ENCODE measurements at places on chromosomes 4 and X.
A peak's percentile ranks its signal among the peaks of the same experiment; 100 is the strongest.

GRCh38 chrX:15356444-15356843 is 21.1 kb upstream of the PIGA start:
- DNase-seq, result no peak

DNA sequence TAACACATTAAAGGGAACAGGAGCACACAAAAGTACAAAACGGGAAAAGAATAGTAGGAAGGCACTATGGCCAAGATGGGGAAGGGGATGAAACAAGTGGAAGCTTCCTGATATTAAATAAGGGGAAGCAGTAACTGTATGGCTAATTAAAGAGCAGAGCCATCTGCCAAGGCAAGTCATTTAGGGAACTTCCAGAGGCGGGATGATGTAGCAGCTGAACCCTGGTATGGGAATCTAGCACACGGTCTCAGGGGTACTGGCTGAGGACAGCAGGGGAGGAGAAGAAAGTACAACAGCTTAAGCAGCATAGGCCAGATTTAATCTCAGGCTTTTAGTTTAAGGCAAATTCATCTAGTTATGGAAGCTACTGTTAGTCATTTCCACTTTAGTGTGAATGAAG is 59.1 kb downstream of the IGFBP7 start:
- DNase-seq, result no peak

DNA sequence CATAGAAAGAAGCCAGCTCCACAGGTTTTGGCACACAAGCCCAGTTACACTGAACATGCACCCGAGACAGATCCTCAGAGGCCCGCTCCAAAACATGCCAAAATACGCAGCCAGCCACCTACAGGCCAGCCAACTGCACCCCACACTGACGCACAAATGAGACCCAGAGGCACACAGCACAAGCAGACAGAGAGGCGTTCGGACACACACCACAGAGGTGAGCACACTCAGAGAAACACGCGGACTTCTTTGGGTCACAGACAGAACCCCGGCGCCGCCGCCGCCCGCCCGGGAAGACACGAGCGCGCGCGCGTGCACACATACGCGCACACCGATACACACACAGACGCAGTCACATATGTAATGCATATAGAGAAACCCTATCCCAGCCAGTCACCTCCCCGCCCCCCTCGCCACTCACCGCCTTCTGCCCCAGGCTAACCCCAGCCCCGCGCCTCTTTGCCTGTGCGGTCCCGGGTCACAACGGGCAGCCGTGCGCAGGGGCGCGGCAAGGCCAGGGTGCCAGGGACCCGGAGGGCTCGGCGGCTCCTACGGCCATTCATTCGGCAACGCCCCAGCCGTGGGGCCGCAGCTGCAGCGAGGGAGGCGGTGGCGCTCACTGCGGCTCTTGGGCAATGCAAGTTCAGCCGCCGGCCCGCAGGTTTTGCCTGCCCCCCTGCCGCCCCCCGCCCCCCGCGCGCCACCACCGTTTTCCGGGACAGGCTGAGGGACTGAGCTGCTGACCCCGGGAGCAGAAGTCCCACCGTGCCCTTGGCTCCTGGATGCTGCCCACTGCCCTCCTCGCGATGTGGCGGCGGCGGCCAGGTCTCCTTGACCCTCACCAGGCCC is 553 bp downstream of the SEPTIN6 start:
- peak; percentile 71 for DNase-seq

DNA sequence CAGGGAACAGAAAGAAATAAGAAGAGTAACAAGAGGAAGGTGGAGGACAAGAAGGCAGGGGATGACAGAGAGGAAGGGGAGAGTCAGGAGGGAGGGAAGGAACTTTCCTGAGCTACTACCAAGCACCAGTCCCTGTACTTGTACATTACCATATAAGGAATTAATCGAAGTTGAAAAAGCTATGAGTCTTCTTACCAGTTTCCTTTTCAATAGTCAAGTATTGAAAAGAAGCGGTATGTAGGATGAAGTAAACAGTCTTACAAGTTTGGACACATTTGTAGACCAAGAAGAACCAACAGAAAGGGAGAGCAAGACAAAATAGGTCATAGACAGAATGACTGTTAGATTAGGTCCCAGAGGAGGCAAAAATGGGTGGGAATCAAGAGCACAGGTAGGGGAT is 629.7 kb upstream of the DIPK2B start:
- no peak for DNase-seq

- no peak for DNase-seq
Measured at GRCh38 chrX:21870494-21870893, 14.7 kb downstream of the YY2 start.

GRCh38 chr4:48636911-48637310 is 143.2 kb downstream of the FRYL start:
- DNase-seq, result no peak

DNA sequence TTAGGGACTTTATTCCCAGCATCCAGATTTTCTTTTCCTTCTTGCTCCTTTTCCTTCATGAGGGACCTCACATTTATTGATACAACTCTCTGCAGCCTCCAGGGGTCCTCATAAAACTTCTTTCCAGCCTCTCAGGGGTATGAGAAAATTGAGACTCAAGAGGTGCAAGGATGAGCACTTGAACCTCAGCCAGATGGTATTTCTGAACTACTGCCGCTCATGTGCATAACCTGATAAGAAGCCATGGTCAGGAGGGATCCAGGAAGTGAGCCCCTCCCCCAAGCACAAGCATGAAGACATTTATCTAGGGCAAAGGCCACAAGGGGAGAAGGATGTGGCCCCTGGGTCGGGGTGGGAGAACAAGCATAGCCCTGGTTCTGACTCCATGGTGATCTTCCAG is 73.3 kb downstream of the TSPAN7 start:
- DNase-seq, result no peak

GRCh38 chrX:154693394-154693793 is 40.0 kb upstream of the CTAG2 start:
- DNase-seq, result no peak

DNA sequence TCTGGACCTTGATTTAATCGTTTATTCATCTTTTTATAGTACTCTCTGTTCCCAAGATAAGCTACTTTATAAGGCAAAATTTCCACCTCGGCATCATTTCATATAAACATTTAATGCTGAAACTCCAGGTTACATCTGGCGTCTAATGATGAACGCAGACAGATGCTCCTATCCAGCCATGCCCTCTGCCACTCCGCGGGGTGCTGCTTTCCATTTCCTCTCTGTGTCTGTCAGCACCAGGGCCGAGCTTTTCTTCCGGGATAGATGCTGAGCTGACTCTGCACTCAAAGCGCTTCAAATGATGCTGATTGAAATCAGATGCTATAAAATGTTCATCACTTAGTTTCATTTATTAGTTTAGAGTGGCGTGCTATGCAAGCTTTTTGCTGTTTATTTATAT is 80.5 kb upstream of the HELT start:
- DNase-seq, result no peak

GRCh38 chrX:146602246-146602645 is 207.3 kb upstream of the CXorf51B start:
- no peak for DNase-seq

- DNase-seq, result no peak
Measured at GRCh38 chr4:169582706-169583105, 29.7 kb downstream of the NEK1 start.

DNA sequence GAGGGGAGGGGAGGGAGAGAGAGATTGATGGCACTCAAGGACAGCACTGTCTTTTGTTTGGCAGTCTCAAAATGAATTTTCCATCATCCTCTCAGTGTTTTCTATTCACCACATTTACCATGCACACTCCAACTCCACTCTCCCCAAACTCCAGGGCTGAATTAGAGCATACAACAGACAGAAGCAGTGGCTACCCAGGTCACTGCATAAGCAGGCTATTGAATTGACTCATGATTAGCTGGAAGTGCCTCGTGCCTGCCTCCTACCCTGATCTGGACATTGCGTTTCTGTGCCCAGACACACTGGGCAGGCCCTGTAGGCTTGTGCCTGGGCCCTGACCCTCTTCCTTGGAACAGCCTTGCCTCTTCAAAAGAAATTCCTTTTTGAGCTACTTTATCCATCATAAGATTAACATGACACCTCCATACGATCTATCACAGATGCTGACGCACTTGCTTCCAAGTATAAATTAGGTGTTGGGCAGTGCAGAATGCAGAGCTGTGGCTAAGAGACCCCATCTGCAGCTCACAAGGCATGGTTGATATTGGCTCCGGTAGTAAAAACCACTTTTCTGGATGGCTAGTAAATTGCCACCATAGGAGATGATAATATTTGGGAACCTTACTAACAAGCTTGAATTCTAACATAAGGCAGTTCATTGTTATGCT is 752.9 kb downstream of the RPA4 start:
- no peak for DNase-seq

GRCh38 chrX:21778236-21778635 is 20.3 kb upstream of the SMPX start:
- DNase-seq, result no peak

- DNase-seq, result peak; percentile 4
Measured at GRCh38 chr4:94256828-94257227, 49.2 kb downstream of the SMARCAD1 start.

DNA sequence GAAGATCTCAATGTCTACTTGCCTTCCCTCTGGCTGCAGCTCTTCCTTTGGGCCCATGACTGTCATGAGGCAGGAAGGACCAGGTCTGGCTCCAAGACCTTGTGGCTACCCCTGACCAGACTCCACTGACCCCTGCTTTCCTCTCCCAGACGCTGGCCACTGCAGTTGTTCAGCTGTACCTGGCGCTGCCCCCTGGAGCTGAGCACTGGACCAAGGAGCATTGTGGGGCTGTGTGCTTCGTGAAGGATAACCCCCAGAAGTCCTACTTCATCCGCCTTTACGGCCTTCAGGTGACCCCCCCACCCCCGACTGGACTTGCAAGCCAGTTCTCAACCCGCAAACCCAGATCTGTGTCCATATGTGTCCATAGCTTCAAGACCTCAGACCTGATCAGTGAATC is 535 bp downstream of the WAS start:
- no peak for DNase-seq

DNA sequence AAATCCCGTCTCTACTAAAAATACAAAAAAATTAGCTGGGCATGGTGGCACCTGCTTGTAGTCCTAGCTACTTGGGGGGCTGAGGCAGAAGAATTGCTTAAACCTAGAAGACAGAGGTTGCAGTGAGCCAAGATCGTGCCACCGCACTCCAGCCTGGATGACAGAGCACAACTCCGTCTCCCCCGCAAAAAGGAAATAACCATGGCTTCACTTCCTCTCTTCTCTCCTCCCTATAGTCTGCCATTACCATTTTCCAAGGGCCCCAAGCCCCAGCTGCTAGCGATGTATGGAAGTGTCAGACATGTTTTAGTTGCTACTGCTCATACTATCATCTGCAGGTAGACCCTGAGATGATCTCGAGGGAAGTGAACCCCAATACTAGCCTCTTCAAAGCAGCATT is 177.3 kb upstream of the FAM9B start:
- DNase-seq, result no peak

DNA sequence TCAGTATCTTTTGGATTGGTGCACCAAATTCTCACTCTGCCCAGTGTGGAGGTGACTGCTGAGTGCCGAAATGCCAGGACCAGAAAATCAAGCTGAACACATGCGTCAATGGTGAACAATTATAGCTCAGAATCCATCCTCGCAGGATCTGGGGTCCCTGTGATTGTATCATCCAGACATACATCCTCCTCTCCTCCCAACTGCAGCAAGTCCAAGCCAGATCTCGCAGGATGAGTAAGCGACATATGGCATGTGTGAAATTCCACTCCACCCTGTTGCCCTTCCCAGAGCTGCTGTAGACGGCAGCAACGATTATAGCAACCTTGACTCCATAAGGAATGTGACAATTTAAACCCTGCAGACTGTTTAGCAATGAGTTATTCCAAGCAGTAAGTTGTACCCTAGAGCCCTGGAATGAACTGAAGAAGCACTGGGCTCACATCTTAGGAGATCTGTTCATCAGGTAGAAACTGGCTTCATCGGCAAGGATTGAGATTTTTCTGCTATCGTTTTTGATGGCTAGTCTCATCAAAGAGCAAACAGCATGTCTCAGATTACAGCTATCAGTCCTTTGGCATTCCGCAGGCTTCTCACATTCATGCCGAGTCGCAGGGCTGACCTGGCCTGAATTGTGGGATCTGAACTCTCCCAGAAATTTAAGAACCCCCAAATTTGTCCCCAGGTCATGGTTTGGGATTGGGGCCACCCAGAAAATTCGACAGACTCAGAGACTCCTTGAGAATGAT is 35.5 kb upstream of the SORBS2 start:
- DNase-seq, result no peak

- no peak for DNase-seq
Measured at GRCh38 chrX:17736478-17736855, 826 bp upstream of the SCML1 start.

DNA sequence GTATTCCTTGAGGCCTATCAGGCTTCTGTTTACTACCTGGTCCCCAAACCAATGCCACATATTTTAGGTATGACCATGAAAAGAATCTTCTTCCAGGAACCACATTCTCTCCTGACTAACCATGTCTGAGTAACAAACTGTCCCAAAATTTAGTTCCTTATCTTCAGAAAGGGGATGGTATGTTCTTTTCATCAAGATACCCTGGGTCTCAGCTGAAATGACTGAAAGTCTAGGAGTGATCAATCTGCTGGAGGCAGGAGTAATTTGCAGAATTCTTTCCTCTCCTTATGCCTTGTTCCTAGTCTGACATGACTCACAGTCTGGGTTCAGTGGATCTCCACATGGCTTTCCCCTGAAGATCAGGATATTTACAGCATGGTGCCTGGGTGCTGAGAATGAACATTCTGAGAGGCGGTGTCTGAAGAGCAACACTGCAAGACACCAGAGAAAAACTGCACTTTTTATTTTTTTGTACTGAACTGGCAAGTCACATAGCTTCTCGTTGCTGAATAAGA is 665.5 kb downstream of the TLL1 start:
- no peak for DNase-seq

DNA sequence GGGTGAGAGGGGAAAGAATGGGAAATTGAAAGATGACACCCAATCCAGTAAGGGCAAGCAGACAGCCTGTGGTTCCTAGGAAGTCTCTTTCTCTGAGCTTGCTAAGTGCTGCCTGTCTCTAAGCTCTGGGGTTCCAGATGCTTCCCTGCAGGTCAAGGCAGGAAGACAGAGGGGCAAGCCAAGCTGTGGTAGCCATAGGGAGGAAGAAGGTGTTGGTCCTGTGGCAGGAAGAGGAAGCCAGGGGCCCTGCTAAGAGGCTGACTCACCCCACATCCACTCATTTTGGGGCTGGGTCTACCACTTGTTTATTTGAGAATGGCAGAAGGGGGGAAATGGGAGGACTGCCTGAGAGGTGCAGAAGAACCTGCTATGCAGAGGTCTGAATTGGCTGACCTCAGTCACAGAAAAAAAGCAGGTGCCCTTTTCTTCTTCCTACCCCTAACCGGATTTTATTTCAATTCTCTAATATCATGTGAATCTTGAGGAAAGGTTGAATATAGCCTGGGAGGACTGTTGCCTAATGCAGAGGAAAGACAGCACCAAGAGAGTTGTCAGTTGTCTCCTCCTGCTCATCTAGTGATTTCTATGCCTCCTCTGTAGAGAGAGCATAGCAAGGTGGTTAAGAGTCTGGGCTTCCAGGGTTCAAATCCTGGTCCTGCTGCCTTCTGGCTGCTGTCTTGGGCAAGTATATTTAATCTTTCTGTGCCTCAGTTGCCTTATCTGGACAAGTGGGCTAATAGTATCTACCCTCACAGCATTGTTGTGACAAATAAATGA is 27.4 kb downstream of the HOPX start:
- DNase-seq, result no peak

Measured in kidney (tissue), 22 donors.